ENCODE measurements at places on chromosomes 3 and 15.
A peak's percentile ranks its signal among the peaks of the same experiment; 100 is the strongest.

DNA sequence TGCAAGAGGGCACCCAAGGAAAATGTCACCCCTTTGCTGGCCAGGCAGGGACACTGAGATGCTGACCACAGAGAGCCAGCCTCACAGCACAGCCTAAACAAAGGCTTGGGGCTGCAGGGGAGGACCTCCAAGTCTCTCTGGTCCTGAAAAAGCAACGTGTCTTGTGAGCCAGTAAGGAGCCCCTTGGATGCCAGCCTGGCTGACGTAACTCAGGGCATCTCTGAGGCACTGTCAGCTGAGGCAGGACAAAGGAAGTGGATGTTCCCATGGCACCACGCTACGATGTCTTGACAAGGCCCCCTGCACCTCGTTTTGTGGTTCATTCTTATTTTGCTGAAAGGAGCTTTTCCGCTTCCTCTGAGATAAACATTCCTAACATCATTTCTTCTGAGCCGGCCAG lies 160.7 kb downstream of the OR4M2 start:
- DNase-seq = no peak

GRCh38 chr3:139457066-139457465 lies 19.2 kb downstream of the RBP2 start:
- DNase-seq = no peak

GRCh38 chr15:80500021-80500420 lies 95.8 kb downstream of the ARNT2 start:
- DNase-seq = no peak

DNA sequence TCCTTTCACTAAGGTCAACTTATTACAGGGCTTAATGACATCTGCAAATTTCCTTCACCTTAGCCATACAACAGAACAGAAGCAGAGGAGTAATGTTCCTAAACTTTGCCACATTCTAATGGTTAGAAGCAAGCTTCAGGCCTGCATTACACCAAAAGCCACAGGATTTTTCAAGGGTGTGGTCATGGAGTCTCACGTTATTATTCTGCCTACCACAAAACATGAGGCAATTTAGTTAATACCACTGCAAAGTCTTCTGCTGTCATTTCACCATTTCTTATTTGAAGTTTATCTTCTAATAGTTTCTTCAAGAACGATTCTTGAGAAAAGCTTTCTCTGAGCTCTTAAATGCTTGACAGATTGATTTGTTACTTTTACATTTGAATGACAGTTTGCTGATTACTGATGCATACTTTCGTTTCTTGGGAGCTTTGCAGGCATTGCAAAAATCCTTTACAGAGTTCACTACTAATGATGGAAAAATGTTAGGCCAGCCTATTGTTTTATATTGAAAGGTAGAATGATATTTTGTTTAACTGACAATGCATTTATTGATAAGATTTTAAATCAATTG lies 1257.1 kb downstream of the NSUN3 start:
- DNase-seq = no peak

DNA sequence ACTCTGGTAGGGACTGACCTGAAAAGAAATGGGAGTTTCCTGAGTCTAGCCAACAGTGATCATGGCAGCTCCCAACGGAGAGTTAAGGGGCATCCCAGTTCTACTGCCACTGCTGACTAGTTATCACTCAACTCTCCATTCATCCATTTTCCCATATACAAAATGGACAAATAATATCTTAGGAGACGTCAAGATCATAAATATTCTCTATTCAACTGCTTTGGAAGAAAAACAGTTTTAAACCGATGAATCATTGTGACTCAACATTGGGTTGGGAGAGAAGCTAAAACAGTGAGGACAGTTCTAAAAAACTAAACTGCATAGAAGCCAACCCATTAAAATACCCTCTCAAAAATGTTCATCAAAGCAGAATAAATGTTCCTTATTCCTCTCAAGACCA lies 57.6 kb upstream of the CHRM5 start:
- DNase-seq = no peak

DNA sequence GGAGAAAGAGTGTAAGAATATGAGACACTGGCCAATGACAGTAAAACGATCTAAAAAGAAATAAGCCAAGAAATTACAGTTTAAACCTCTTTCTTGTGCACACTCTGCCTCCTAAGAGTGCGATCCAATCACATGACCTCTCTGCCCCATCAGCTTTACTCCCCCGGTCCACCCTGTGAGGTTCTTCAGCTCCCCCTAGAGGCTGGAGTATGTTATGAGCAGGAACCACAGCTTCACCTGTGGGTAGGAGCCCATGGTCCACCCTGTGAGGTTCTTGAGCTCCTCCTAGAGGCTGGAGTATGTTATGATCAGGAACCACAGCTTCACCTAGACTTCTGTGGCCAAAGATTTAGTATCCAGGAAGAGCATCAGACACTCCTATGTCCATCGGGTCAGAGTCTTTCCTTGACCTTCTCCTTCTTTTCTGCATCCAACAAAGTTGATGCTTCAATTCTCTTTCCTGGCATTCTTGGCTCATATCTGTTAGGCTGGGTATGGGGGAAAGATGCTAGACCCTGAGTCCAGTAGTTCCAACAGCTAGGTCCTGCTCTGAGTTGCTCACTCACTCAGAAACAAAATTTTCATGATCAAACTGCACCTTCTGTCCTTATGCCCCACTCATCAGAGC lies 164.0 kb downstream of the MINAR1 start:
- DNase-seq = peak; percentile 38

DNA sequence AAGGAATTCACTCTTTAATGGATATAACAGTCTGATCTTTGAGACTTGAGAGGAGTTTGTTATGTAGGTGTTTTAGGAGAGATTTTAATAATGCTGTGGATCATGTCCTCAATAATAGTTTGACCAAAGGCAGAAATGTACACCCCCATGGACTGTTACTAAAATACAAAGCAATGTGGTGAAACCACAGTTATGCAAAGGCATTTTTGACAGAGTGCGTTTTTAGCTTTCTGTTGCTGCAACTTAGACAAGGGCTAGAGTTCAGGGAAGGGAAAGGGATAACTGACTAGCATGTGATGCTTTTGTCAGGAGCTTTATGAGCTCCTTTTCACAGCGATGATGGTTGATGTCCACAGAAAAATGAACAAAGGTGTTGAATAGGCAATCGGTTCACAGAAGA lies 3.6 kb upstream of the STARD5 start:
- DNase-seq = no peak

DNA sequence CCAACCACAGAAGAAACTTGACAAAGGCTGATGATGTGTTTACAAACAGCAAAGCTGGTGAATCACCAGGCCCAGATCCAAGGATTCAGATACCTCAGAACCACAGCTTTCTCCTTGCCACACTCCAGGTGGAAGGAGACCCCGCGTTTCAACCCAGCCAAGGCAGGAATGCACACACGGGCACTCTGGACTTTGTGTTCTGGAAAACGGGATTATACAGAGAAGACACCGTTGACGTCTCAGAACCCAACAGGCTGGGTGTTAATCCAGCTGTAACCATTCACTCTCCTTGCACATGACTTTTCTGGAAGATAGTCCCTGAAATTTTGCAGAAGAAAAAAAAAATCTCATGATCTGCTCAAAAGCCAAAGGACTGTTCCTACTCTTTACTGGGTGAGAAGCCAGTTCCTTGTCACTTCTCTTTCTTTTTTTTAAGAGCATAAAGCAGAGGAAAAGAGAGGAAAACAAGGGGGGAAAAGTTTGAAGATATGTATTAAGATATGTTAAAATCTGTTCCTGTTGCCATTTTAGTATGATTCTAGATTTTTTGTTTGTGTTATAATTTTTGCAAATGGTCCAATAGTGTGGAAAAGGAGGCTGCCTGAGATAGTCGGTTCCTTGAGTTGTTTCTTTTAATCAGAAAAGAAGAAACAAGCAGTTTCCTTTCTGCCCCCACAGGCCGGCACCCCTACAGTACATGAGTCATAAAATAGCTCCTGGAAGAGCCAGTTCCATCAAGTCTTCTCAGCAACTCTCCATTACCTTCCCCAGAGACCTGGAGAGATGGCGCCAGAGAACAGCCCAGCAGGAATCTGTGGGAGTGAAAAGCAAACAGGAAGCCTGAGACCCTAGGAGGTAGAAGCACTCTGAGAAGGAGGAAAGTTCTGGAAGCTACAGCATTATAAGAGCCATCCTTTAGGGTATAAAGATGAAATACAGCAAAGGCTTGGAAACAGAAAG lies 73.1 kb downstream of the RORA start:
- no peak for DNase-seq

DNA sequence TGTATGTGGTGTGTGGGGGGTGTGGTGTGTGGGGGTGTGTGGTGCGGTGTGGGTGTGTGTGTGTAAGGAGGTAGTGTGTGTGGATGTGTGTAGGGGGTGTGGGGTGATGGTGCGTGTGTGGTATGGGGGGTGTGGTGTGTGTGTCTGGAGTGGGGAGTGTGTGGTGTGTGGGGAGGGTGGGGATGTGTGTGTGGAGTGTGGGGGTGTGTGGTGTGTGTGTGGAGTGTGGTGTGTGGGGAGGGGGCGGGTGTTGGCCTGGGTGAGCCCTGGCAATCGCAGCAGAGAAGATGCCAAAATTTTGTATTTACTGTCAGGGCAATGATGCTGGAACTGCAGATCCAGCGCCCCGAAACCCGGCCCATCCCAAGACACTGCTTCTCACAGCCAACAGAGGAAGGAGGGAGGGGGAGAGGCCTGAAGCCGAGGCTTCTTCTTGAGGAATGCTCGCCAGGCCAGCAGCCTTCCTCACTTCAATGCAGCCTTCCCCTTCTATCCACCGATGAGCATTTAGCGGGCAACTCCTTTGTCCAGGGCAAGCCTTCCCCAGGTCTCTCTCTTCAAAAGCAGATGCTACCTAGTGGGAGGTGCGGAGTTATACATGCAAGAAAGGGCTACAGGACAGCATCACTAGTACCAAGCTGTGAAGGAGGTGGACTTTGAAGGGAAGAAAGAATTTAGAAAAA lies 11.9 kb upstream of the SRP14 start:
- no peak for DNase-seq

- DNase-seq = no peak
These were observed 141.0 kb upstream of the MYRIP start for GRCh38 chr3:39668420-39668819.

DNA sequence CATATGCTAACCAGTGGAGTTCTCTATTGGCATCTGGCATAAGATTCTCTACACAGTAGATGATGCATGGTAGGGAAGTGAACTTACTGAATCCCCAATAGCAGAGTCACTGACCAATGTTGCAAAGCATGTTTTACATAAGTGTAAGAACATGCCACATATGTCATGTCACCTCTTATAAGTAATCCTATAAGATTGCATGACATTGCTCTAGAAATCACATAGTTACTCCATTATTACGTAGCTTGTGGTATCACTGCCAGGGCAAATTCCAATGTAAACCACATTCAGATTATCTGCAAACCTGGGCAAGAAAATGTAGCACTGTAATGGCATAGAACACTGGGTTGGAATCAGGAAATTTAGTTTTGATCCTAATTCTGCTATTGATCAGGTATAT lies 198.2 kb upstream of the UMPS start:
- no peak for DNase-seq

DNA sequence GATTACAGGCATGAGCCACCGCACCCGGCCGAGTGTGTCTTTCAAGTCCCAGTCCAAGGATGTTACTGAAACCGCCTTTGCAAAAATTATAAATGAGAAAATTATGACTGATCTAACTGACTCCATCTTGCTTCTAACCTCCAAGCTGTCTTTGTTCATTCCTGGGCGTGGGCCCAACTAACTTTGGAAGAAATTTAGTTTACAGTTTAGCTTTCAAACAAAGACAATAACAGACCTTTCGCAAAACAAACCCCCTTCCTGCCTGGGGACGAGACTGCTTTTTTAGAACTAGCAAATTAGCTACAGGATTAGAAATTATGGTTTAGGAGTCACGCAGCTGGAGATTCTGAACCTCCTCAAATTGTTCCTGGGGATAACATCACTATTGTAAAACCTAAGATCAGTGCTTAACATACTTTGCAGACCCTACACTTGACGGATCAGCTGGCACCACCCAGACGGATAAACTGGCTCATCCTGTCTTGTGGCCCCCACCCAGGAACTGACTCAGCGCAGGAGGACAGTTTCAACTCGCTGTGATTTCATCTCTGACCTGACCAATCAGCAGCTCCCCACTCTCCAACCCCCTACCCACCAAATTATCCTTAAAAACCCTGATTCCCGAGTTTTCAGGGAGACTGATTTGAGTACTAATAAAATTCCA lies 23.8 kb downstream of the NANOGP8 start:
- DNase-seq = no peak

DNA sequence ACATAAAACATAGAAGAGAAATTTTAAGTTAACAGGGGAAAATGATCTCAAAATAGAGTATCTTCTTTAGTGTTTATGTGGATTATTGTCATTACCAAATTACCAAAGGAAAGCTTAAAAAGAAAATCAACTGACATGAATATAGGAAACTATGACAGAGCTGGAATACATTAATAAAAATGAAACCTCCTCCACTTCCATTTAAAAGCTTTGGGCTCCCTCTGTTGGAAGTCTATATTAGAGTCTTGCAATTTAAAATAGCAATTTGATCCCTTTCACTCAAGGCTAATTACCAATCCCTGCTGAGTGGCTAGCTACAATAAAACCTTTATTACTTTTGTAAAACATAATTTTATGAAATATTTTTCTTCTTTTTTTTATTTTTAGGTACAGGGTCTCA lies 61.4 kb upstream of the IMPG2 start:
- DNase-seq = peak; percentile 55

DNA sequence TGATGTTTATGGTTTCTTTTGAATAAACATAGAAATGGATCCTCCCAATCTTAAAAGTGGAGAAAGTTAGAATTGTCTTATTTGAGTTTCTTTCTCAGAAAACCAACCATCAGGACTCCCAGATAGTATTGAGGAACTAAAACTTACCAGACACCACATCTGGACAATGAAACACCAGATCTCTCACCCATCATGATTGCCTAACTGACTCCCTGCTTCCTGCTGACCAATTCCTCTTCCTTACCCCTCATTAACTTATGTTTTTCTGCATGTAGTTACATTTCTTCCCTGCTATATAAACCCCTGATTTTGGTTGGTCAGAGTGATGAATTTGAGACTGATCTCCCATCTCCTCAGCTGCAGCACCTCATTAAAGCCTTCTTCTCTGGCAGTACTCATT lies 242.0 kb upstream of the SETMAR start:
- no peak for DNase-seq

DNA sequence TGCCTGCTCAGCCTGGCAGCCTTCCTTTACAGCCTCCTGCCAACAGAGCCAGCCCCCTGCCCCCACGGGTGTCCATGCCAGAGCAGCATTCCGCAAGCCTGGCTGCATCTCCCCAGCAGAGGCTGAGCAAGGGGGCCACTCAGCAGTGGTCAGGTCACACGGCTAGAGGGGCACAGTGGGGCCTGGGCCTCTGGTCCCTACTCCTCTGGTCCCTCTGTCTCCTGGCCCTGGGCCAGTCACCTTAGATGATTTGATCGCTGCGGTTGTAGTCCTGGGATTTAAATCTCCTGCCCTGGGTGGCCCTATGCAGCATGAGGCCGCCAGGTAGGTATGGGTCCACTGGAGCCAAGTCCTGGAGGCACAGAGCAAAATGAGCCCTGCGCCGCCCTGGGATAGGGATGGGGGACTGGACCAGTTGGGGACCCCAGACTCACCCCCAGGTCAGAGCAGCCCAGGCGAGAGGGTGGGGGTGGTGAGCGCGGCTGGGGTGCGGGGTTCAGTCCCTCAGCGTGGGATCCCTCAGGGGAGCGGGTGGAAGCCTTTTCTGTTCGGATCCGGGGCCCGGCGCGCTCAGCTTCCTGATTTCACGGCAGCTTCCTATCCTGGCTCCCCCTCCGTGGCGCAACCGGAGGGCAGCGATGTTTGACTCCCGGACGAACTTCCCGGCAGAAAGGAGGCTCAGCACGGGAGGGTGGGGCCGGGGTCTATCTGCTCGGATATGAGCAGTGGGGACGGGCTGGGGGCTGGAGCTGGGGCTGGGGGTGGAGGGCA lies at the start of gene ZBTB47:
Gene ZBTB47 (plus strand): TSS at position 138 of the 771 bp plus-strand sequence. CDS start 4,659 bp downstream, outside the sequence.
- no peak for DNase-seq
